Stimulated activated CD8-positive, alpha-beta memory T cell treated with anti-CD3 and anti-CD28 coated beads, Interleukin-4, amount 100 ng/mL, for 1 hour (primary cell): ENCODE measurements at places on chromosomes 7 and 10.
A peak's percentile ranks its signal among the peaks of the same experiment; 100 is the strongest.

GRCh38 chr10:119497243-119497642 lies 45.3 kb downstream of the RGS10 start:
- DNase-seq: no peak

- DNase-seq: no peak
Measured at GRCh38 chr10:21150166-21150565, 253.1 kb upstream of the NEBL start.

- no peak for DNase-seq
Measured at GRCh38 chr7:92837000-92837749, 802 bp upstream of the CDK6 start.

DNA sequence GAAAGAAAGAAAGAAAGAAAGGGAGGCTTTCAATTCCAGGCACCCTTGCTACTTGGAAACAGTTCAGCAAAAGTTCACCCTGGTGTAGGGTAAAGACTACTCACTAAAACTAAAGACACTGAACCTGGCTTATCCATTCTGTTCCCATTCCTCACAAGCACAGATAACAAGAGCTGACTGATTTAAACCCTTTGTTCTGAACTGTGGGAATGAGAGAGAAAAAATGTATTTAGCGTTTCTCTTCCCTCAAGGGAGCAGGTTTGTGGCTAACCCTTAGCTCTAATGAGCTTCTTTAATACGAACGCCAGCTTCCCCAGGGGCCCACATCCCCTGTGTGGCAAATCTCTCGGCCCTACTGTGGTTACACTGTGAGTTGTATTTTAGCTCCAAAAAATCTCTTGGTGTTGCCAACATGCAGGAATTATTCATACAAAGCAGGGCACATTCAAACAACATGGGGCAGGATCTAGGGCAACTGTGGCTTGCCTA lies 23.3 kb downstream of the PRTFDC1 start:
- DNase-seq: no peak

DNA sequence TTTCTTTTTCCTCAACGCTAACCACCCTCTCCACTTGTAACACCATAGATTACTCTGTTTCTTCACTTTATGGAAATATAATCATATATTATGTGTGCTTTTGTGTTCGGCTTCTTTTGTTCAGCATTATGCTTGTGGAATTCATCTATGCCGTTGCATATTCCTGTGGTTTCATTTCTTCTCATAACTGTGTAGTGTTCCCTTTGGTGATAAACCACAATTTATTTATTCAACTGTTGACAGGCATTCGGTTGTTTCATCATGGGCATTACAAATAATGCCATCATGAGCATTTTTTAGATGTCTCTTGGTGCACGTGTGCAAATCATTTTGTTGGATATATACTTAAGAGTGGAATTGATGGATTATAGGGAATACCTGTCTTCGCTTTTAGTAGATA lies 12.1 kb downstream of the AVL9 start:
- DNase-seq: no peak

DNA sequence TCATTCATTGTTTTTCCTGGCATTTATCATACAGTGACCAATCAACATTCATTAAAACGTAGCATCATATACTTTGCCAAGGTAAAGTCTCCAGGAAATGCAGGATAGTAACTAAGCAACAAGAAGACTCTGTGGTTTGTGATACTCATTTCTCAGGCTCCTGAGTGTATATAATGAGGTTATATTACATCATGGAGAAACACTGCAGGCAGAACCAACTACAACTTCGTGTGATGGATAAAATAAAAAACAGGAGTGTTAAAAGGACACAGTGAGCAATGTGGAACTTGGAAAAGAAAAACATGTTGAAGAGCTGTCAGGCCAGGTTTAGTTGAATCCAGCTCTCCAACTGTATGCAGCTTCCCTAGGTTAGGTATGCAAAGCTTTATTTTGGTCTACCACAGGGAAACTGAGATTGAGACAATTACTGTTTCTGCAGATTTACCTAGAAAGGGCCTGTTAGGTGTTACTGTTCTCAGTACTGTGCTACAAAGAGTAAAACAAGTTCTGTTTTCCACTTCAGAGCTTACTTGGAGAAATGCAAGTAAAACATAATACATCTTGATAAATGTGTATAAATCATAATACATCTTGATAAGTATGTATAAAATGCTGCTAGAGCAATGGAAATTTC lies 7.8 kb upstream of the CCNY start:
- no peak for DNase-seq

GRCh38 chr10:123858077-123858681 lies 33.4 kb downstream of the CPXM2 start:
- no peak for DNase-seq

DNA sequence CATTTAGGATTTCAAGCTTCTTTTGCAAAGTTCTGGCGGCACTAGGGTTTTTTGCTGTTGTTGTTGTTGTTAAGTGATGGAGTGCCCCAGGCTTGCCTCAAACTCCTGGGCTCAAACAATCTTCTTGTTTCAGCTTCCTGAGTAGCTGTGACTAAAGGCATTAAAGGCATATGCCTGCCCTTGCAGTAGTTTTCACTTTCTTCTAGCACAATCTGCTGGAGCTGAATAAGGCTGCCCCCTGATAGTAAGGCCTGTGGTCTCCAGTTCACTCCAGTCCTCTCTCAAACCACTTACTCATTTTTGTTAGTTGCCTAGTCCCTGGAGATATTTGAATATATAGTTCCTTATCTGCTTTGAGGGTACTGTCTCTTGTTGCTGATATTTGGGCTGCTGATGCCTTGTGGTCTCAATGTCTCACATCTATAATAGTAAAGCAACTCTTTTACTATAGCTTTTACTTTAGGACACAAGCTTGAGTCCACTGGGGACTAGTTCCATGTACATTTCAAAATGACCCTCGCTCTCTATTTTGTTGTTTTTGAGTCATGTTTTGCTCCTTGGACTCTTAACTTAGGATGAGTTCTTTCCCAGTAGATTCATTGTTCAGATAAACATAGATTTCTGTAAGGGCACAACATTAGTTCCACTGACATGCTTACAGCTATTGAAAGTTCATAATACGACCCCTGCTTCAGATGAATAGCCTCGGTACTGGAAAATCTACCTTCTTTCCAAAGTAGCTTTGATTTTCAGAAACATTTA lies 25.5 kb downstream of the PHF14 start:
- no peak for DNase-seq

DNA sequence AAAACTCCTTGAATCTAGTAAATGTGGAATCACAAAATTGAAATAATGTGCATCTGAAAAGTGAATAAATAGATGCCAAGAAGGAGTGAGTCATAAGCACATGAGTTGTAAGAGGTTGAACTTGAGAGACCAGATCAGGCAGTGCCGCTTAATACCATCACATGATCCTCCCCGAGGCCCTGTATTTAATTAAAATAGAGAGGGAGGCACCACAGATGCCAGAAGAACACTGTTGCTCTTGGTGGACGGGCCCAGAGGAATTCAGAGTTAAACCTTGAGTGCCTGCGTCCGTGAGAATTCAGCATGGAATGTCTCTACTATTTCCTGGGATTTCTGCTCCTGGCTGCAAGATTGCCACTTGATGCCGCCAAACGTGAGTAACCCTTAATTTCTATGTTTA lies at the start of gene GPNMB:
TSS of gene GPNMB (plus strand) at position 221 of the 400 bp plus-strand sequence. CDS start at position 304, 83 bp downstream.
- no peak for DNase-seq

- DNase-seq: no peak
Measured at GRCh38 chr7:98040626-98041360, 50.8 kb upstream of the OCM2 start.

DNA sequence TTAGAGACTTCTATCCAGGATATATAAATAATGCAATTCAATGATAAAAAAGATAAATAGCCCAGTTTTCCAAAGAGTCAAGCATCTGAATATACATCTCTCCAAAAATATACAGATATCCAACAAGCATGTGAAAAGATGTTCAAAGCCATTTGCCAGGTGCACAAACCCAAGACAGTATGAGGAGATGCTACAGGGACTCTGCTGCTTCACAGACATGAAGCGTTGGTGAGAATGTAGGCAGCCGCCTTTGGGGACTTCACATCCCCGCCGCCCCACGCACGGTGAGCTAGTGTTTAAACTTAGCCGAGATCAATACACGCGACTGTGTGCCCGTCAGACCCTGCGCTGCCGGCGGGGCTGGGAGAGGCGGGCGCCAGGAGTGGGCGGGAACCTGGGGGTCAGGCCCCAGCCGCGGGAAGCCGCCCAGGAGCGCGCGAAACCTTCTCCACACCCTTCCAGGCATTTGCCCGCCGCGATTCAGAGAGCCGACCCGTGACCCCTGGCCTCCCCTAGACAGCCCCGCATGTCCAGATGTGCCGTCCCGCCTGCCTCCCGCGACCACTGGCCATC lies 927 bp upstream of the ALOX5 start:
- no peak for DNase-seq

DNA sequence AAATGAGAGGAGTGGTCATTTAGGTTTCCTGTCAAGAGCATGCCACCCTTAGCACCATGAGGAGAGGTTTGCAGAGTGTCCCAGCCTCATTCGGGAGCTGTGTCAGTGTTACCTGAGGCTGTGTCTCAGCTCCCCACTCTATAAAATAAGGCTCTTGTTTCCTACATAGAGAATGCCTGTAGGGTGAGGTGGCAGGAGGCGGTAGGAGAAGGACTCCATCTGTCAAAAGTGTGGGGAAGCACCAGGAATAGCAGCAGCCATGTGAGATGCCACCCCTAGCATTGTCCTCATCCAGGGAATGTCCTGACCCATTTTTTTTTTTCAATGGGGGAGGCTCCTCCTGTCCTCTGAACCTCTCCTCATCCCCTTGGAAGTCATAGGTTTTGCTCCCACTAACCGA lies 451.2 kb downstream of the PLXNA4 start:
- DNase-seq: no peak

DNA sequence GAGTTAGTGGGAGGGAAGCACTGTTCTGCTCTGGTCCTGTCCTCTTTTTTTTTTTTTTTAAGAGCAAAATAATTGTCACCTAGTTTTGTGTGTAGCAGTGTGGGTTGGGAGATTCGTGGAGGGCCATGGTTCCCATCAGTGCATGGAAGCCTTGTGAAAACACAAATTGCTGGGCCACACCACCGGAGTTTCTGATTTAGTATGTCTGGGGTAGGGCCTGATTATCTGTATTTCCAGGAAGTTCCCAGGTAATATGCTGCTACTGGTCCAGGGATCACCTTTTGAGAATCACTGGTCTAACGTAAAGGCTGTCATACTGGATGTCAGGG lies 191.3 kb downstream of the GATA3 start:
- DNase-seq: no peak

- DNase-seq: peak; percentile 11
Measured at GRCh38 chr10:102796407-102797176, 40.6 kb downstream of the CYP17A1 start.

DNA sequence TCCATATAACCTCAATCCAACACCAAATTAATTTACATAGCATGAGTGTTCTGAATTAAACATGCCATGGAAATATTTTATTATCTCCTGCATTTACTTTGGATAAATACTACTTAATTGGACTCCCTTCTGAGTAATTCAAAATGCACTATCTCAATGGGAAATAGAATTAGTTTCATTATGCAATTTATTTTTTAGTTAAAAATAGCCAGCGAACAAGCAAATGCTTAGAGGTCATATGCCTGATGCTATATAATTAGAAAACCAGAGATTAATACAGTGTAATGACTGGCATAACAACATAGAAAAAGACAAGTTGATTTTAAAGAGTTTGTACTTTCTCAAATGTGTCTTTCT lies 161.0 kb upstream of the LAMB4 start:
- DNase-seq: no peak

DNA sequence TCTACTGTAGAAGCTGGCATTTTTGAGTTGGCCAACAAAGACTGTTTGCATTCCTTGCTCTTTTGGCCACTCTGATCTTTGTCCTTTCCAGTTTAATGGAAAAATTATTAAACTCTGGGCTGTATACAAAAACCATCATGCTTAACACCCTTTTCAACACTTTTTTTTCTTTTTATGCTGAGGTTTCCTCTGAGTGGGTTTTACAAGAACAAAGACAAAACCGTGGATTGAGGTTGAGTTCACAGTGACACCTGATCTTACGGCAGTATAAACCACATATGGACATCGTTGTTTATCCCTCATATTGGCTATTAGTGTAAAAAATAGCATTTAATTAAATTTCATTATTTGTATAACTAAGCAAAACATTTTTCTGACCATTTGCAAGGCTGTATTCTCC lies 21.8 kb downstream of the MGAM start:
- DNase-seq: no peak

- no peak for DNase-seq
Measured at GRCh38 chr7:94183891-94184290, 179.7 kb upstream of the BET1 start.

- DNase-seq: no peak
Measured at GRCh38 chr7:25952261-25953057, 199.5 kb upstream of the NFE2L3 start.

- no peak for DNase-seq
Measured at GRCh38 chr7:141664450-141664849, 37.5 kb downstream of the DENND11 start.

DNA sequence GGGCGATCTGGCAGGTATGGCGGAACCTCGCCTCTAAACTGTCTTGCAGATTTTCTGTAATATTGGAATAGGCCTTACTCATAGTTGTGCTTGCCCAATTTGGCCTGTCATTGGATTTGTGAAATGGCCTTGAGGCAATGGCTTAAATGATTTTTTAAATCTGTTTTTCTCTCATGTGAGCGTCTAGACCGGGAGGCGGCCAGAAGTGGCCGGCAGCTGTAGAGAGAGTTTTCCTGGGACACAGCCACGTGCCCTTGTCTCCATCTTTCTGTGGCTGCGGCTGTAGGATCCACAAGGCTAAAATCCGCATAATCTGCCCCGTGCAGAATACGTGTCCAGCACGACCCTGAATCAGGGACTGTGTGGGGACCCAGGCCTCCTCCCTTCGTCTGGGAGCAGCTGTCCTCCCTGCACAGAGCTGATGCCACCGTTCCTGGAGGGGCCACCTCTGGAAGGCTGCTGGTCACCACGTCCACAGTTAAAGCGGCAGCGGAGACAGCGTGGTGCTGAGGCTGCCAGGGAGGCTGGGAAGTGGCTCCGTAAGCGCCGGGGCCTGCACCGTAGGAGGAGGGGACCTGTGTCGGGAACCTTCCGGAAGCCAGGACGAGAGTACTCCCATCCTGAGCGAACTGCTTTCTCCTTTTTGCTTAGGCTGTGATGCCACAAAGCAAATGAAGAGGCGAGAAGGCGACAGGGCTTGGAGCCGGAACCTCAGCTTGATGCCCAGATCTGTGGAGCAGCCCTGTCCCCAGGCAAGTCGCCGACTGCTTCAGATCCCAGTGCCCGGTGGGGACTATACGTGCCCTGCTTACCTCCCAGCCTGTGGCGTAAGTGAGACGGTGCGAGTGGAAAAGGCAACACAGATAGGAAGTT lies 99.8 kb downstream of the DYNC2I1 start:
- no peak for DNase-seq

- no peak for DNase-seq
Measured at GRCh38 chr7:155489158-155489840, 31.4 kb downstream of the EN2 start.

GRCh38 chr7:149197675-149198074 lies 2.3 kb downstream of the ZNF282 start:
- DNase-seq: no peak
